ENCODE measurements at places on chromosomes 5 and 9.

DNA sequence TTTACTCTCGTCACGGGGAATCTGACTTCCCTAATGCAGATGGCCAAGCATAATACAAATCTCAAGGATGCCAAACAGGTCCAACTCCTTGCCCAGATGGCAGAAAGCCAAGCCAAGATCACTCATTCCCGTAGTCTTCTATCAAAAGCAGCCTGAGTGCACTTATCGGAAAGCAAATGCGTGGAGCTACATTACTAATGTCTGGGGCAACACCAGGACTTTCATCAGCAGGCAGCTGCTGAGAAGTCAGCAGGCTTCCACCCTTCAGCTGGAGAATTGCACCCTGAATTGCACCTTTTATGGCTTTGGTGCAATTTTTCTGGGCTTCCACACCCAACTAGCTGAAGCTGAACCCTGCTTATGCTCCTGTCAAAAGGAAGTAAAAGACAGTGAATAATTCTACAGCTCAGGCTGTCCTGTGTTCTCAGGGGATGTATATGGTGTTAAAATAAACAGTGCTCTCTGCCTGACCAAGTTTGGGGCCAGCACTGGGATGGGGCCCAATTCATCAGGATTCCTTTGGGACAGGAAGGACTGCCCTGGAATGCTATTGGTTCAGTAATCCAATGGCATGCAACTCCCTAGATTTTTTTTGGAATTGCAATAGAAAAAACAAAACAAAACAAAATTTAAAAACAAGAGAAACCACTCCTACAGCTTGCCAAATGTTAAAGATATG, 92.6 kb downstream of the DPYSL3 start:
- peak; percentile 75 for DNase-seq

- no peak for DNase-seq
Observed at GRCh38 chr9:123087359-123087888, 54.0 kb downstream of the GPR21 start.

- no peak for DNase-seq
Observed at GRCh38 chr5:108578791-108579190, 168.9 kb upstream of the FER start.

- DNase-seq: no peak
Observed at GRCh38 chr9:106310782-106311181, 552.2 kb upstream of the ZNF462 start.

DNA sequence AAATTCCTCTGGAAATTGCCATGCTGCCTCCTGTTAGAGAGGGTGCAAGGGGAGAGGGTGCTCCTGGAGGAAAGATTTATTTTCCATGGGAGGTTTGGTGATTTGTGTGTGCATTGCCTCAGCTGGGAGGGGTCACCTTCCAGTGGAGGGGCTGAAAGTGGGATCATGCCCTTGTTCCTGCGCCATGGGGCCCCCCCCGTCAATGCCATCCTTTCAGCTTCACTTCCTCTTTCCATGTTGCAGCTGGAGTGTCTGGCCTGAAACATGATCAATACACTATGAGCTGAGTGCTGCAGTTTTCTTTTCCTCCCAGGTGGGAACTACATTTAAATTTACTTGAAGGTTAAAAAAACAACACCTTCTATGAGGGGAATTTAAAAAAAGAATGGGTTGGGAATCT, 176.8 kb downstream of the MELK start:
- DNase-seq: no peak

DNA sequence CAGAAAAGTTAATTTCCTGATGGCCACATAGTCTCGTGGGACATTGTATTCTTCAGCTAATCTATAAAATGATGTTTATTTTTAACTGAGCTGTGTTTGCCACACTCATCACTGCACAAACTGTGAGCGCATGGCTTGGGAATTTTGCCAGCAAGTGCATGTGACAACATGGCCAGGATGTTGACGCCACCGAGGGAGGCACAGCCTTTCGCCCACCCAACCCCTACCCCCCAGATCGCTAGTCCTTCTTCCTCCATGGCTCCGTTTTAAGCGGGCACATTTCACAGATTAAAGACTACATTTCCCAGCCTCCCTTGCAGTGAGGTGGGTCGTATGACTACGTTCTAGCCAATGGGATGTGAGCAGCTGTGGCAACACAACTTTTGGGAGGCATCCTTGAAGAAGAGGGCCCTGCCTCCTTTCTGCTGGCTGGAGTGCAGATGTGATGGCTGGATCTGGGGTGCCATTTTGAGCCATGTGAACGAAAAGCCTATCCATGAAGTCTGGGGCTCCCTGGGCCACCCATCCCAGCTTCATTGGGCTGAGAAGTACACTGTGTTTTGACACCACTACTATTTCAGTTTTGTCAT, 7.9 kb downstream of the NRARP start:
- DNase-seq: no peak

- no peak for DNase-seq
Observed at GRCh38 chr9:110175275-110175968, 32.5 kb downstream of the C9orf152 start.

DNA sequence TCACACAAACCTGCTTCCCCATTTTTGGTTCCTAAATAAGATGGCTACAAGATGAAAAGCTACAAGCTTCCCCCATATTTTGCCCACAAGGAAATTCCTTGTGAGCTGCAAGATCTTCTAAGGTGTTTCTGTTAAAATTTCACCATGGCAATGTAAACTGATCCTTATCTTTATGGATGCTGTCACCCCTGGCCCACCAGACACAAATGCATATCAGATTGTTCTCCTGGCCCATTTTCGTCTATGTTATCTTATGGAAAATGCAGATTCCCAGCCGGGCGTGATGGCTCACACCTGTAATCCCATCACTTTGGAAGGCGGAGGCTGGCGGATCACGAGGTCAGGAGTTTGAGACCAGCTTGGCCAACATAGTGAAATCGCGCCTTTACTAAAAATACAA, 65.1 kb upstream of the IL6ST start:
- DNase-seq: no peak

DNA sequence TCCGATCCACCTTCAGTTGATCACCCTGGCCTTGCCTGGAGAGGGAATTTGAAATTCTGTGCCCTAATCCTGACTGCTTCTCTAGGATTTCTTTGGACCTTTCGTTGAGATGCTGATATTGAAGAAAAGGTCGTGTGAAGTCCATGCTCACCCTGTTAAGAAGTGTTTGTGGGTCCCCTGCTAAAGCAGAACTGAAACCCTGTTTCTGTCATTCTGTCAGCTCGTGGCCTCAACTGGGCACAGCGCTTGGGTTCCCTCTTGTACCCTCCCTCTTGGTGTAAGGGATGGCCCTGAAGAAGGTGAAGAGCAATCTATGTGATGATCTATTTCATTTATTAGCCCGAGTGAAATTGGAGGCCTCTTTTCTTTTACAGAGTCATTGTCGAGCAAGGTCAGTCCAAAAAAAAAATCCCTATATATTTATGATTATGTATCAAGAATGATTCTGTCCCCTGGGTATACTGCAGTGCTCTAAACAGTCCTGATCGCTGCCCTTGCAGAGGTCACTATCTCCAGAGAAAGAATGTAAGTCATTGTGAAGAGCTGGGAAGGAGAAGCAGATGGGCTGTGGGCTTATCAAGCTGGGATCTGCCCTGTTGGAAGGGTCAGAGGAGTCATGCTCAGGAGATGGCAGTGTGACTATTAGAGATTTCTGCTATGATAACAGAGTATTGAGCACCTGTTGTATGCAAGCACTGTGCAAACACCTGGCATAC, 56.1 kb downstream of the WWC1 start:
- no peak for DNase-seq

- no peak for DNase-seq
Observed at GRCh38 chr9:18791074-18791473, 241.9 kb downstream of the SAXO1 start.

DNA sequence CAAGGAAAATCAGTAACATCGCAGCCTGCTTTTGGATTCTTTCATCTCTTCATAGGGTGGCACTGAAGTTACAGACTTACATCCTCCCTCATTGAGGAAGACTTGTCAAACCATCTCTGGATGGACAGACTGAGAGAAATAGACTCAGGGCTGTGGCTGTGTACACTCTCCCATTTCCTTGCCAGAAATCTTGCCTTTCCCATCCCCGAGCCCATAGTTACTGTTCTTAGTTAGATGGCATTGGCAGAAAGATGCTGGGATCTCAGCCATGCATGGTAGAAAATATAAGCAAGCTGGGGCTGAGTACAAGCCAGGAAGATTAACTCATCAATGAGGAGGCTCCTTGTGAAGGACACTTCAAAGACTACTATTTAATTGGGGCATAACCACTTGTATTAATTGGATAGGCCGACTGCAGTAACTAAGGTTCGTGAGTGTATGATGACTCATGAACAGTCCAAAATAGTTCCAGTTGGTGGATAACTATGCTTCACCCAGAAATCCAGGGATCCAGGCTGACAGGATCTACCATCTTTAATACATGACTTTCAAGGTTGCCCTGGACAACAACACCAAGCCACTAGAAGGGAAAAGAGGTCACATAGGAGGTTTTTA, 137.9 kb downstream of the TMEM38B start:
- DNase-seq: no peak

- DNase-seq: no peak
Observed at GRCh38 chr9:22210262-22210661, 201.2 kb upstream of the CDKN2B start.

- no peak for DNase-seq
Observed at GRCh38 chr5:132961887-132962286, 1.5 kb downstream of the AFF4 start.

DNA sequence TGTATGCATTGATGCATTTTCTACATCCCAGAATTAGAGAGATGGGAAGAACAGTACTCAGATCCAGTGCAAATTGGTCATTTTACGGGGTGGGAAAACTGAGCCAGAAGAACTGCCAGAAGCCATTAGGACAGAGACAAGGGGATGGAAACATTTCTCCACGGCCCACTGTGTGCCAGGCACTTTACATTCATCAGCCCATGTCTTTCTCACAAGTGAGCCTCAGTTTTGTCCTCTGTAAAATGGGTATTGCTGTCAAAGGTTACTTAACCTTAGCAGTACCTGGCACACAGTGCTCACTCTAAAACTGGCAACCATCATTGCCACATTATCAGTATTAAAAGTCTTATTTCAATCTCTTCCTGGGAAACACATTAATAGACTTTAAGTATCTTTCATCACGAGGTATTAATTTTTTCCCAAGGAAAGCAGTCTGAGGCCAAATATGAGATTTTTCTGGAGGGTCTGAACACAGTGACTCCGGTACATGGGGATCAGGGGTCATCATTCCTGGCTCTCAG, 5.2 kb downstream of the DUSP1 start:
- DNase-seq: peak; percentile 87

GRCh38 chr5:110956280-110956912, 115.1 kb upstream of the TSLP start:
- no peak for DNase-seq

DNA sequence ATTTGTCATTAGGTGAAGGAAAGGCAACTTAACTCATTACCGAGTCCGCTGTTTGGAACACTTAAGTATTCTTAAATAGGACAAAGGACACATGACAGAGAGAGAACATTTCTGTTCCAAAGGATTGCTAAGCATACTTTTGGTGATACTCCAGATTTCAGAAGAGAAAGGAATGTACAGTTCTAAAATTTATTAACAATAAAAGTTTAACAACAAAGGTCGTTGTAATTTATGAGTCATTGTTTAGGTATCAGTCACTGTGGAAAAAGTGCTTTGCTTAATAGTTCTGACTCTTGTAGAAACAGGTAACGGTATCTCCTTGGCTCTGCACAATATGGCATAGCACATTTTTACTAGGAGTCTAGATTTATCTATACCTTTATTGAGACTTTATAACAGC, 36.3 kb upstream of the PAM start:
- DNase-seq: no peak

GRCh38 chr9:112166176-112167140, 8.6 kb downstream of the SUSD1 start:
- no peak for DNase-seq

GRCh38 chr5:15236911-15237508, 263.0 kb upstream of the FBXL7 start:
- no peak for DNase-seq

DNA sequence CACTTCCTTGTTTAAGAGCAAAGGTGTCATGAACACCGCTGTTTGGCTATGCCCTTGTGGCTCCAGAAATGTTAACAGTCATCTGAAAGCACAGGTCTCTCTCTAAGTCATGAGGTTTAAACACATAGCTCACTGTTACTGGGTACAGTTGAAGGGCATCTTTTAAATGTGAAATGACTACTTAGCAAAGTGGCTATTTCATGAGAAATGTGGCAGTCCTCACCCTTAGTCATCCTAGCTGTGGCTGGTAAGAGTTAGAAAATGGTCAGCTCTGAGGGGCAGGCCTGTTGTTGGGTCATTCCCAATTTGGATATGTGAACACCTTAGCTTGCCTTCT, 24.2 kb upstream of the TMEM171 start:
- no peak for DNase-seq

- no peak for DNase-seq
Observed at GRCh38 chr9:846852-847251, 5.4 kb downstream of the DMRT1 start.

DNA sequence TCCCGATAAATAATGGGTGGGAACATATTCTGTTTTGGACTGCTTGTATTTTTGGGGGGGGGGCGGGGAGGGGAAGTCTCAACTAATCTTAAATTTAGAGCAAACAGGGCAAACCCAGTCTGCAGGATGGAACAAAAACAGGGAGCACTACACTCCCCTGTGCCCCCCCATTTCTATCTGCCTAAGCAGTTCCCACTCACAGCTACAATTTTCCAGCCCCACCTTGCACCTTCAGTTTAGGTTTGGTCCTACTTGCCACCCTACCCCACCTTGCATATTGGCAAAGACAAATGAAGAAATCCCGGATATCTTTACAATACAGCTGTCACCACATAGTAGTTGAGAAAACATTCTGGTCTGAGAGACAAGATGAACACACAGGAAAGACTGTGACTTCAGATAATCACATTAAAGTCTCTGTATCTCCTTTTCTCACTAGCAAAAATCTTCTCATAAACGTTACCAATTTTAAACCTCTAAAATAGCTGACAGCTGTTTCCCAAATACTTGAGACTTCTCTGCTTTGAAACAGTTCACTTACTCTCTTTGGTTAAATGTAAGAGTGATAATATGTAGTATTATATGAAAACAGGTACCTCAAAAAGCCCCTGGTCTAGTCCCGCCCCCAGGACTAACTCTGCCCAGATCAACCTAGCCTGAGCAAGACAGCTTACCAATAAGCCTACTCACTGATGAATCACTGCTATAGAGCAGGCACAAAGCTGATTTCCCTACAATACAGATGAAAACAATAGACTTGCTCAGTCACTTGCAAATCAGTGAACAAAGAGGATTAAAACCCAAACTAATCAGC, 5.2 kb upstream of the RAPGEF6 start:
- no peak for DNase-seq

Measured in sigmoid colon (tissue), 7 donors.